ENCODE measurements at places on chromosomes 16 and 17.

DNA sequence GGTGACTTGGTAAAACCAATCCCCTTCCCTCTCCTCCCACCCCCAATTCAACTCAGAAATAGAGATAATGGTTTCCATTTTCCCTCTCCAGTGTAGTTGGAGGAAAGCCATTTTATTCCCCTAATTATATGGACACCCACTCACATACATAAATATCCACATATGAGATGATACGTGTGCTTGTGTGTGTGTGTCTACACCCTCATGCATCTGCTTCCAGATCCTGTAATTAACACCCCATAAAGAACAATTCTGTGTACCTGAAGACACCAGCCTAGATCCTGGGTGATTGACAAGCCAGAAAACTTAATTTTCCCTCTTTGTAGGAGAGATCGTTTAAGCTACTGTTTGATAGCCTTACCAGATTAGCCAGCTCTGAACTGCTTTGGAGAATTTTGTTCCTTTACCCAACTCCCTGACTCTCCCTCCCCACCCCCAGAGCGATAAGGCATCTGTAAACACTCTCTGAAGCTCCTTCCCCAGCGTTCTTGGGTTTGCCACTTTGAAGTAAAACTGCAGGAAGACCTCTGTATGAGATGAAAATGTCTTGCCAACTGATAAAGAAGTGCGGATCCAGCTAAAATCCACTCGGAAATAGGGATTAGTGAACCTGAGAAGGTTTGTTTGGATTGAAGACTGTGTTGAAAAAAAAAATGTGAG, 175.7 kb downstream of the RGS9 start:
- no peak for DNase-seq

DNA sequence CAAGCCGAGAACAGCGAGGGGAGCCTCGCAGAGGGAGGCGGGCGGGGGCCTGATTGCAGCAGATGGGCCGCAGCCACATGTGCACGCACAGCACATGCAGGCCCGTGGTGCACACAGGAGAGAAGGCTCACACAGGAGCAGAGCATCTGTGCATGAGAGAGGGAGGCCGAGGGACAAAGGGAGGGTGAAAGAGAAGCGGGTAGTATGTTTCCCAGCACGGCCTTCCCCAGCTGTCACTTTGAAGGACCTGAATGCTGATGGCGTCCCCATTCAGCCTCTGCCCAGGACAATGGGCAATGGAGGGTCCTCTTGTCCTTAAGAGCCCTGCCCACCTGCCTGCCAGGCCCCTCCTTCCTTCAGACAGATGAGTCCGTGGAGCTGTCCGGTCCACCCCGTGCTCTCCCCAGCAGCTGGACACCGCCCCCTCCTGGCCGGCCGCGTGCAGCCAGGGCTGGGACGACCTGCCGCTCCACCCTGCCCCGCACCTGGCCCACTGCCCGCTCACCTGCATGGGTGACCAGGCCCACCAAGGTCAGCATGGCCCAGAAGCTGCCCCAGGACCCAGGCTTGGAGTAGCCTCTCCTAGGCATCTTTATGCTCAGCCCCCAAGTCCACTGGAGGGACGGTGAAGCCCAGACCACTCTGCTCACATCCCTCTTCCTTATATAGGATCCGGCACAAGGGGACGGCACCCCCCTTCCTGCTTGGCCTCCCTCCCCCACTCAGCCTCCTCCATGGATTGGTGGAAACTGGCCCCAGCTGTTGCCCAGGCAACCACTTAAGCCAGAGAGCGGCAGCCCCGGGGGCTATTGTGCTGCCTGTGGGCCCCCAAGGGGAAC, at the start of gene BTBD17:
Gene BTBD17 (minus strand): TSS at position 639 of the 839 bp plus-strand sequence. CDS start 49 bp downstream, at position 590.
- DNase-seq: peak; percentile 69

DNA sequence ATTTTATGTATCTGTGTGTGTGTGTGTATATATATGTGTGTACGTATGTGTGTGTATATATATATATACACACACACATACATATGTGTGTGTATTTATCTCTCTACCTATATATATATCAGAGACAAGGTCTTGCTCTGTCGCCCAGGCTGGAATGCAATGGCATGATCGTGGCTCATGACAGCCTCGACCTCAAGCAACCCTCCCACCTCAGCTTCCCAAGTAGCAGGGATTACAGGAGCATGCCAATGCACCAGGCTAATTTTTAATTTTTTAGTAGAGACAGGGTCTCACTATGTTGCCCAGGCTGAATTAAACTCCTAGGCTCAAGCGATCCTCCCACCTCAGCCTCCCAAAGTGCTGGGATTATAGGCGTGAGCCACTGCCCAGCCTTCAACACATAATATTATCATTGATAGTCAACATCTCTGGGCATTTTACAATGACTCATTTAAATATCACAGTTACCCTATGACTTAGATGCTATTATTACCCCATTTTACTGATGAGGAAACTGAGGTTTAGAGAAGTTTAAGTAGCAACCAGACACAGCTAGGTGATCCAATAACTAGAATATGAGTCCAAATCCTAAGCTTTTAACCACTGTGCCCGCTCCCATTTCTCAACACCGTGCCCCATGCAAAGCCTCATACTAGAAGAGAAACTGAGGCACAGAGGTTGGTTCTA, 24.3 kb downstream of the G6PC3 start:
- DNase-seq: no peak

DNA sequence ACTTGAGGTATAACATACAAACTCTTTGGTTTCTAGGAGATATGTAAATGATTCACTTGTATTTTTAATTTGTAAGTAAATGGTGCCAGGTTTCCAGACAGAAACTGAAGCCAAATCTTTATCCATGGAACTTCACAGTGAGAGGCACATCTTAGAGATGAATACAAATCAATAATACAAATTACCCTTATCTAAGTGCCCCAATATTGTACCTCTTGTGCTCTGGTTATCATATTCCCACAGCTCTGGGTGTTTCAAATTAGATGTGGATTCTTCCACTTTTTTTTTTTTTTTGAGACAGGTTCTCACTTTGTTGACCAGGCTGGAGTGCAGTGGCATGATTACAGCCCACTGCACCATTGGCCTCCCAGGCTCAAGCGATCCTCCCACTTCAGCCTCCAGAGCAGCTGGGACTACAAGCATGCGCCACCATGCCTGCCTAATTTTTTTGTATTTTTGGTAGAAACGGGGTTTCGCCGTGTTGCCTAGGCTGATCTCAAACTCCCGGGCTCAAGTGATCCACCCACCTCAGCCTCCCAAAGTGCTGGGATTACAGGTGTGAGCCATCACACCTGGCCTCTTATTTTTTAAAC, 38.0 kb upstream of the DHX40 start:
- no peak for DNase-seq

- no peak for DNase-seq
Observed at GRCh38 chr16:9392956-9393355, 301.5 kb downstream of the HAPSTR1 start.

GRCh38 chr17:38654411-38655398, 20.1 kb downstream of the EPOP start:
- DNase-seq: no peak

GRCh38 chr16:27238016-27238587, 30.5 kb downstream of the NSMCE1 start:
- peak; percentile 67 for DNase-seq

- no peak for DNase-seq
Observed at GRCh38 chr16:27175888-27176287, 27.4 kb upstream of the KDM8 start.

- DNase-seq: peak; percentile 75
Observed at GRCh38 chr17:6574687-6575595, 18.6 kb upstream of the PITPNM3 start.

GRCh38 chr17:45035848-45036247, 15.6 kb downstream of the DCAKD start:
- DNase-seq: no peak

- DNase-seq: peak; percentile 51
Observed at GRCh38 chr17:78889531-78889930, 13.5 kb downstream of the CEP295NL start.

DNA sequence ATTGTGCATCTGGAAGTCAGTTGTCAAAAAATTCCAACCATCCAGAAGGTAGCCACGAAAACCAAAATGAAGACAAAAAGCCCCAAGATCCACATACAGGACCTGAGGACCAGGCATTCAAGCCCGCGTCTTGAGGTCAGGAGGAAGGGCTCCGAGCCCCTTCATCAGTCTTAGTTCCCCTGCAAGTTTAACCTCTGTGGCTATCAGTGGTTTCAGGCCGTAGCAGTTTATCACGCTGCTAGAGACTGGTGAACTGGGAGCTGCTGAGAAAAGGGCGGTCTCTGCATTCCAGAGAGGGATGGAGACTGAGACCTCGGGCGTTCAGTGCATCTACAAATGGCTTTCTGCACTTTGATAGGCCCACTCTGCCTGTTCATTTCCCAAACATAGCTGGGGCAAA, 70.6 kb downstream of the IRF8 start:
- no peak for DNase-seq

DNA sequence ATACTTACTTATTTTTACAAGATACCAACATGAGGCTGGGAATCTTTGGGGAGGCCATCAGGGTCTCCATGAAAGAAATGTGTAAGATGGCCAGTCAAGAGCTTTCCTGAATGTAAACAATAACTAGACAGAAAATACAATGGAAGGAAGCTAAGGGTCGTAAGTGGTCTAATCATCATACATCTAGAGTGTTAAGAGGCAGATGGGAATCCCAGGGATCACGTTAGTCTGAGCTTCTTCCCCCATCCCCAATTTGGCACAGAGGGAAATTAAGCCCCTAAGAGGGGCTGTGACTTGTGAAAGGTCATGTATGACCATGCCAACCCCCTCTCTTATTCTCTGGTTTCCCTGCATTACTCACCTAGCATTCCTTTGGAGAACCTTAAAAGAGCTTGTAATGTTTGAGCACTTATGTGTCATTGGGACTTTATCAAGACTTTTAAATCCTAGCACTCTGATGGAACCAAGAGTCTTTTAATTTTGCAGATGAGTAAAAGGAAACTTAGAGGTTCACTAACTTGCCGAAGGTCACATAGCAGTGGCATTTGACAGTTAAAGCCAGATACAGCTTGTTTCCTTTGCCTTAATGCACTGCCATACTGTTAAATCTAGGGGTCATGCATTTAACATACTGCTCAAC, 46.1 kb downstream of the DCUN1D3 start:
- no peak for DNase-seq

GRCh38 chr17:78494696-78495330, 82.4 kb downstream of the DNAH17 start:
- no peak for DNase-seq

- peak; percentile 57 for DNase-seq
Observed at GRCh38 chr16:29738514-29738913, 7.3 kb downstream of the C16orf54 start.

- no peak for DNase-seq
Observed at GRCh38 chr16:11231367-11231970, 24.5 kb downstream of the SOCS1 start.

DNA sequence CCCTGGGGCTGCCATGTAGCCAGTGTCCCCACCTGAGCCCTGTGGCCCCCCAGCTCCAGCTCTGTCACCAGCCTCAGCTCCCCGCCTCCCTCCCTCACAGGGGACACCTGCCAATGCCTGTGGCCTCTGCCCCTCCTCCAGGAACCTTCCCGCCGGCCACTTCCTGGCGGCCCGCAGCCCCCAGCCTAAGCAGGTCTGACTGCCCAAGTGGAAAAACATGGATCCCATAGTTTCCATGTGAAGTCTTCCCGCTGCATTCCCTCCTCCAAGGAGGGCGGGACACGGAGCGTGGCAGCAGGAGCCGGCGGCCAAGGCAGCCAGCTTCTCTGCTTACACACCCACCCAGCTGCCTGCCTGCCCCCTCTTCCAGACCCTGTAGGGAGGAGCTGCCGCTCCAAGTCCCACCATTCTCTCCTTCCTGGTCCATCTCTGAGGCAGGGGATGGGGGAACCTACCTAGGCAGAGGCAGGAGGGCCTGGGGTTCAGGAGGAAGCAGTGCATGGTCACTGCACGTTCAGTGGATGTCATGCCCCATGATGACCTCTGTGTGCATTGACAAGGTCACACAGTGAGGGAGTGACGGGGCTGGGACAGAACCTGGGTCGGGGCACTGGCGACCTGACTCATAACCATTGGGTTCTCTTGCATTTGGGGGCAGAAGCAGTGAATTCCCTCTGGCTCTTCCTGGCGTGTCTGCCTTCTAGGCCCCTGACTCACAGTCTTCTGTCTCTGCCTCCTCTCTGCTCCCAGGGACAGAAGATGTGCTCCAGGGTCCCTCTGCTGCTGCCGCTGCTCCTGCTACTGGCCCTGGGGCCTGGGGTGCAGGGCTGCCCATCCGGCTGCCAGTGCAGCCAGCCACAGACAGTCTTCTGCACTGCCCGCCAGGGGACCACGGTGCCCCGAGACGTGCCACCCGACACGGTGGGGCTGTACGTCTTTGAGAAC, 8.7 kb downstream of the VASN start:
- no peak for DNase-seq

DNA sequence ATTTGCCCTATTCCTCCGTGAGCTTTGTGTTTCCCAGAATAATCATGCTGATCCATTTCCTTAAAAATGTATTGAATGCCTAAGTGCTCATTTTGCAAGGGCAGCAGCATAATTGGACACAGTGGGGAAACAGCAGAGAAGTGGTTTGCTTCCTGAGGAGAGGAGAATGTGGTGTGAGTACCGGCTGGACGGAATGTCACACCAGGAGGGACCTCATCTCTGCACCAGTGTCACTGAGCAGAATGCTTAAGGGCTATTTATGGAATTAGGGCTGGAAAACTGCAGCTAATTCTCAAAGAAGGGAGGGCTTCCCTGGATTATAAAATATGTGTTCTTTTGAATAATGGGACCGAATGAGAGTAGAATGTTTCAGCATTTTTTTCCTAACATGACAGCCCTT, 1100.6 kb upstream of the RBFOX1 start:
- DNase-seq: no peak

DNA sequence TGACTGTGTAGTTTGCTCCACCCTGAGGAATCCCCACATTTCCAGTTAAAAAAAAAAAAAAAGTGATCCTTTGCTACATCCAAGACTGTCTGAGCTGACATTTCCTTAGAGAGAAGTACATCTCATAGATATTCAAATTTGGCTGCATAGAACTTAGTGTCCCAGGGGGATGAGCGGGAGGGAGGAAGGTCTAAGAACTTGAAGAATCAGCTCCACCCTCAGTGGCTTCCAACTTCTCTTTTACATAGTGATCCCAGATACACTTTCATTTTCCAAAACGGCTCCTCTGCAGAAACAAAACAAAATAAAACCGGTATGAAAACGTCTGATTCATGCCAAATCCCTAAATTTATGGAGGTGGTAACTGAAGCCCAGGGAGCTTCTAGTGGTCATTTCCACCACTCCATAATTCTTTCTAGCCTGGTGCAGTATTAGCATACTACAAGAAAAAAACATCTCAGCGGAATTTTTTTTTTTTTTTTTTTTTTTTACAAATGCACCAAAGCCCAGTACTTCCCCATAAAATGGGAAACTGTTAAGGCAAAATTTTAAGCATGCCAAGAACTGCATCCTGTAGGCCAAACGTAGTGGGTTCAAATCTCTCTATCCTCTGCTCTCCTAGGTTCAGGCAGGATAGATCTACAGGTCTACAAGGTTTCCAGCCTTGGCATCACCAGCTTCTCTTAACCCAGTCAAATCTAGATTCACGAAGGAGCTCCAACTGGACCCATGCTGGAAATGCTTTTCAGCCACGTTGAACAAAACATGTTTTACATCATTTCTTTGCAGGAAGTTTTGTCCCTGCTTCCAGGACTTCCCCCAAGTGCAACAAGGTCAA, 29.3 kb downstream of the MAF start:
- no peak for DNase-seq

- no peak for DNase-seq
Observed at GRCh38 chr17:61385577-61386236, 13.9 kb upstream of the TBX2 start.

- no peak for DNase-seq
Observed at GRCh38 chr16:73813527-73813926, 483.1 kb upstream of the PSMD7 start.

Measured in activated CD4-positive, alpha-beta T cell treated with anti-CD3 and anti-CD28 coated beads for 36 hours (primary cell).